ENCODE measurements at places on chromosomes 5 and 9.

GRCh38 chr5:14946815-14947620 is 75.4 kb upstream of the ANKH start:
- DNase-seq = peak; percentile 30

- DNase-seq = no peak
These were observed 456.7 kb downstream of the TLE4 start for GRCh38 chr9:80028501-80028900.

GRCh38 chr5:82910491-82910890 is 166.7 kb downstream of the TMEM167A start:
- no peak for DNase-seq

DNA sequence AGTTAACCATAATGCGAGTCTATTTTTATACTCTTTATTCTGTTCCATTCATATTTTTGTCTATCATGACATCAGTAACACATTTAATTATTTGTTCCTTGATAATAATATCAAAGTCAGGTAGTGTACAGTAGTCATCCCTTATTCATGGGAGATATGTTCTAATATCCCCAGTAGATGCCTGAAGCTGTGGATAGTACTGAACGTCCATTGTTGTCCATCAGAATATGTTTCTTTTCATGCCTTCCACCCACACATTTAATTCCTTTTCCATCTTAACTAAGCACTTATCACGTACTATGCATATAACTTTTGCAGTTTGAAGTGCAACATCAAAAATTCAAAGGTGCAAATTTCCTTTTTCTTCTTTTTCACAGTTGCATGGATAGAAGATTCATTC is 53.6 kb downstream of the FER start:
- no peak for DNase-seq

DNA sequence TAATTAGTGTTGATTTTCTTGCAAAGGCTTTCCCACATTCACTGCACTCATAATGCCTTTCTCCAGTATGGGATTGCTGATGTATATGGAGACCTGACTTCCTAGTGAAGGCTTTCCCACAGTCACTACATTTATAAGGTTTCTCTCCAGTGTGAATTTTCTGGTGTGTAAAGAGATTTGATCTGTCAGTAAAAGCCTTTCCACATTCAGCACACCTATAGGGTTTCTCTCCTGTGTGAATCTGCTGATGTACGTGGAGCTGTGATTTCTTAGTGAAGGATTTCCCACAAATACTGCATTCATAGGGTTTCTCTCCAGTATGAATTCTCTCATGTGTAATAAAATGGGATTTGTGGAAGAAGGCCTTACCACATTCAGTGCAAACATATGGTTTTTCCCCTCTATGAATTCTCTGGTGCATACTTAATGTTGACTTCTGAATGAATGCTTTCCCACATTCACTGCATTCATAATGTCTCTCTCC is 31.1 kb downstream of the ZNF484 start:
- no peak for DNase-seq

GRCh38 chr5:55852503-55852902 is 1.3 kb downstream of the IL31RA start:
- no peak for DNase-seq

DNA sequence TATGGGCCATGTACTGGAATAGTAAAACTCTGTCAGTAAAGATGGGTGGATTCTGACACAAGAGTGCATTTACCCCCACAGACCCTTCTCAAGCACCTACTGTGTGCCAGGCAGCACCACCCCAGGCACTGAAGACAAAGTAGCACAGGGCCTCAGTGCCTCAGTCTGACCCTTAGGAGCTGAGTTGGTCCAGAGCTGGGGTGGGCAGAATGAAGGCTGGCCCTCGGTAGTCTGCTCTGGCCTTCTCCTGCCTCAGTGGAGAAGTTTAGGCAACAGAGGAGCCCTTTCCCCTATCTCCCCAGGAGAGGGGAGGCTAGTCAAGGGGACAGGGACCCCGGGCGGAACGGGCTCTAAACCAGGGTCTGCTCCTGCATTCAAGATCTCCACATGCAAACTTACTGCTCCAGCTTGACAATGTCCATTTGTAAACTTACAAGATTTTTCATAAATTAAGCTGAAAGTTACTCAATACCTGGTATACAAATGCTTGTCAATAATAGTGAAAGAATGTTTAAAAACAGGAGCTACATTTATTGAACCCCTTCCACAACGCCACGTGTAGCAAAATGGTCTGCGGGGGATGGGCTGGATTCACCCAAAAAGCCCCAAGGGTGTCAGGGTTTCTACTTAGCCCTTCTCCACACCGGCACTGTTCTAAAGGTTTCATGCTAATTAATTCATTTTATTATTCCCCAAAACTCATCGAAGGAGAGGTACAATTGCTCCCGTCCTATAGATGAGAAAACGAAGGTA is 1.5 kb downstream of the VDAC1 start:
- no peak for DNase-seq

GRCh38 chr5:116176121-116176520 is 91.3 kb downstream of the COMMD10 start:
- no peak for DNase-seq

DNA sequence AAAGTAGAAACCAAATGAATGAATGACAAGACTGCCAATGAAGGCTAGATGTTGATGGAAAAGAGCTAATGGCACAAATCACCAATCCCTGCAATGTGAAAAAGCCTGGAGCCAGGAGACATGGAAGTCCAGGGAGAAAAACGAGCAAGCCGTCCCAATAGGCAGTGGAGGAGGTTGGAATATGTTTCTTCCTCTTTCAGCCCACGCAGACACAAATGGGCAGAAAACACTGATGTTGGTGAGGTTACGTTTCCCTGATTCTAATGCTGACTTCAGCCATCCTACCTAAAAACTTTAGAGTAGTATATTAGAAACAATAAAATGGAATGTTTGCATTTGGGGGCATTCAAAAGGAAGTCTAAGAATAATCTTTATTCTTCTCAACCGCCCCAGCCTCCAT is 23.9 kb upstream of the KIF2A start:
- no peak for DNase-seq

GRCh38 chr5:120354126-120354525 is 110.0 kb upstream of the PRR16 start:
- DNase-seq = no peak

- DNase-seq = no peak
These were observed 141.7 kb upstream of the ADRA1B start for GRCh38 chr5:159774476-159775031.

DNA sequence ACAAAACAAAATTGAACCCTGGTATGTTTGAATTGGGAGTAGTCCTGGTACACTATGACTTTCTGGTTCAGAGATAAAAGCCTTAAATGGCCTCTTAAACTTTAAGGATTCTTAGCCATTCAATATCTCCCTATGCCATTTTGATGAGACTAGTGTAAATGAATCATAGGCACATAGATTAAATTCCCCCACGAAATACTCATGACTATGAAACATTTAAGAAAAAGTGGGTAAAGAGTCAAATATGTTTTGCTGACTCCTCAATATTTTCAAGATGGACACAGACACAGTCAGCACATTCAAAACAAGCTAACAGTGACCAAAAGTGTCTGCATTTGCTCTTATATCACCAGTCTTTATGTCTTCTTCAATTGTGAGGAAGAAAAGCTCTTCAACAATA is 278.3 kb downstream of the PDE4D start:
- no peak for DNase-seq

- no peak for DNase-seq
These were observed 48.2 kb upstream of the JAK2 start for GRCh38 chr9:4936823-4937222.

DNA sequence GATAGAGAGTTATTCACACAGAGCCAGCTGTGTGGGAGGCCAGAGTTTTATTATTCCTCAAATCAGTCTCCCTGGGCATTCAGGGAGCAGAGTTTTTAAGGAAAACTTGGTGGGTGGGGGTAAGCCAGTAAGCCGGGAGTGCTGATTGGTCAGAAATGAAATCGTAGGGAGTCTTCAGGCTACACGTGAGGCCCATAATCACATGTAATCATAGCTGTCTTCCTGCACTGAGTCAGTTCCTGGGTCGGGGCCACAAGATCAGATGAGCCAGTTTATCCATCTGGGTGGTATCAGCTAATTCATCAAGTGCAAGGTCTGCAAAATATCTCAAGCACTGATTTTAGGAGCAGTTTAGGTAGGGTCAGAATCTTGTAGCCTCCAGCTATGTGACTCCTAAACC is 10.8 kb upstream of the TTC39B start:
- DNase-seq = no peak

- no peak for DNase-seq
These were observed 87.6 kb downstream of the FBXO38 start for GRCh38 chr5:148471379-148471778.

DNA sequence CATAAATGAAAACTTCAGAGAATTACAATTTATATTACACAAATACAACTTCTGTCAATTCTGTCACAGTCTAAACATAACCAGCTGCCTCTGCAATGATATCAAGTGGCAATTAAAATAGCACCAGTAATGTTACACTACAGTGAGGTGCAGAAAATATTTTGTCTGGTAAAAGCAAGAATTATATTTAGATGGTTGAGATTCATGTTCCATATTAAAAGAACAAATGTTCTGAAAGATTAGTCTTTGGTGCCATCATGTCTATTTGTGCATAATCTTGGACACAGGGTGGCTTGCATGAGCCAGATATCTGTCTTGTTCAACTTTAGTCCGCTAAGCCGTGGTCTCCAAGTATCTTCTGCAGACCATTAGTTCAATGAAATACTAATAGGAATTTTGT is 29.0 kb upstream of the PRR16 start:
- no peak for DNase-seq

GRCh38 chr9:34379334-34380033 is 2.8 kb upstream of the MYORG start:
- DNase-seq = peak; percentile 88

DNA sequence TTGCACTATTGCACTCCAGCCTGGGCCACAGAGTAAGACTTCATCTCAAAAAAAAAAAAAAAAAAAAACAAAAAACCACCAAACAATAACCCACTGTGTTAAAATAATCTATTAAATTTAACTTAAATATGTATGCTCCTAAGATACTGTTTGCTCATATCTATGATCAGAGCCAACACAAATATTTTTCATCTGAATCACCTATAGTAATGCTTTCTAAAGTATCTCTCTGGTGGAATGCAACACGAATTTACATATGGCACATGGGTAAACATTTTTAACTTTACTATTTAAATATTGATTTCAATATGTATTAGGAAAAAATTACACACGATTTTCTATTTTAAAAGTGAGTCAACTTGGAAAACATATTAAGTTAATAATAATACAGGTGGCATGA is 196.4 kb downstream of the RFX3 start:
- no peak for DNase-seq

GRCh38 chr5:155270725-155271124 is 257.2 kb downstream of the KIF4B start:
- no peak for DNase-seq

DNA sequence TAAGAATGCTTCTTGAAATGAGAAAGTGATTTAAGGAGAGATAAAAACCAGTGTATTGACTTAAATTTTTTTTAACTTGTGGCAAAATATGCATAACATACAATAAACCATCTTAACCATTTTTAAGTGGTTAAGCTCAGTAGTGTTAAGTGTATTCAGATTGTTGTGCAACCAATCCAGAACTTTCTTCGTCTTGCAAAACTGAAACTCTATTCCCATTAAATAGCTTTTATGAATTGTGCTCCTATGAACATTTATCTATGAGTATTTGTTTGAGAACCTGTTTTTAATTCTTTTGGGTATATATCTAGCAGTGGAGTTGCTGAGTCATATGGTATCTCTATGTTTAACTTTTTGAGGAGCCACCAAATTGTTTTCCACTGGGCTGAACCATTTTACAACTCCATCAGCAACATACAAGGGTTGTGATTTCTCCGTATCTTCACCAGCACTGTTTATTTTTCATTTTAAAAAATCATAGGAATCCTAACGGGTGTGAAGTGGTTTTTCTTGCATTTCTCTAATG is 76.6 kb upstream of the ACTBL2 start:
- no peak for DNase-seq

DNA sequence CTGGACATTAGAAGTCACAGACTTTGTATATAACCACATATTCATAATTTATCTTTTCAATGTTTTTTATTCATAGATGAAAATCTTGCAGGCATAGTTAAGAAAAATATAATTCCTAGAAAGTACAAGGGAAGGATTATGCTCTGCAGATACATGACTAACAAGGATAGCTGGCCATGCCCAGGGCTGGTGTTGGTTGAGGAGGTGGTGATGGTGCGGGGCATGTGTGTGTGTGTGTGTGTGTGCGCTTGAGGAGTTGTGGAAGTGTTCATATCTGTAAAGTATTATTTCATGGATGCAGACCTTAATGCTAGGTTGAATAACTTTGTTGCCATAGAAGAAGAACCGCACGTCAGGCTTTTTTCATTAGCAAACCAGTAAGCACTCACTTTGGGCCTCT is 1.3 kb downstream of the S1PR3 start:
- DNase-seq = no peak

DNA sequence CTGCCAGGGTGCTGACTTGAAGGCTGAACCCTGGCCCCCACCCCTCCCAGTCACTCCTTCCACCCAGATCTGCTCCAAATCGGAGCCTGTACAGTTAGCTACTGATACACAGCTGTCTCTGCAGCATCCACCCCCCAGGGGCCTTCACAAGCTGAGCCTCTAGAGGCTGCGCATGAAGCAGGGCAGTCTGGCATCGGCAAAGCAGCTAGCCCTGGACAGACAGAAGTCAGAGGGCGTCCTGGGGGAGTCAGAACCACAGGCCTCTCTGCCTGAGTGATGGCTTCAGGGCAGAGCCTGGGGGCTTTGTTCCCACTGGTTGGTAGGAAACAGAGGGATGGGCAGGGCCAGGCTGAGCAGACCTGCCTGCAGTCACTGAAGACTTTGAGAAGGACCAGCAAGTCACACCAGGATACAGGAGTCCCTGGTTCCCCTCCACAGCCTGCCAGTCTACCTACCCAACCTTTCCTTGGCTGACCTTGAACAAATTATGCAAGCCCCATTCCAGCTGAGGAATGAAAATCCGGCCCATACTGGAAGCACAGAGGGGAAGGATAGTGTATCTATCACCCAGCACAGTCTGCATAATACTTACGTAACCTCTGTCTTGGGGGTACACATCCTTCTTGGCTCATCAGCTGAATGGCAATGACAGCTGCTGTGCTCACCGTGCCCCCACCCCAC is 8.8 kb downstream of the VDAC1 start:
- no peak for DNase-seq

DNA sequence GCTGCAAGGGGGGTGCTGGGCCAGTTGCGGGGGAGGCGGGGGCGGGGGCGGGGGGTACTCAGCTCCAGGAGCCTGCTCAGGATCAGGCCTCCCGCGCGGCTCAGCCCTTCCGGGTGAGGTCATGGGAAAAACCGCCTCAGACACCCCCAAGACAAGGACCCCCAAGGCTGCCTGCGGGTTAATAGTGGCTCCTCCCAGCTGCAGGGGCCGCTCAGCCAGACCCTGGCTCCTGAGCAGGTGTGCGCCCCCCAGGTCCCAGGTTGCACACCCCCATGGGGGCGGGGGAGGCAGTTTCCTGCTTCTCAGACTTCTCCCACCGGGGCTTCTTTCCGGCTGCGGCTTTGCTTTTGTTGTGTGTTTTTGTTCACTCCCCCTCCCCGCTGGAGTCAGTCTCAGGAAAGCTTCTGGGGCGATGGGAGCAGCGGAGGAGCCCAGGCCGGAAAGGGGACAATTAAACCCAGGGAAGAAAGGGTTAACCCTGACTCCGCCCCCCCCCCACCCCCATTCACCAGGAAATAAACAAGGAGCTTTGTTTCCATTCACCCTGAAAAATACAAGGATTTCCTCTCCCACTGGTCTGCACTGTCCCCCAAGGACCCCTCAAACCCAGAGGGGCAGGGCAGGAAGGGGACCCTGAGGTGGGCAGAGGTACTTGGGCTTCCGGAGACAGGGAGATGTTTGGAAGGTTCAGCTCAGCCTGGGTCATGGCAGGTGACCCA is 42.3 kb upstream of the NOTCH1 start:
- peak; percentile 68 for DNase-seq

- DNase-seq = no peak
These were observed 1.1 kb downstream of the DNAJC21 start for GRCh38 chr5:34930462-34930844.
